HFFc6 (cell line): ENCODE measurements at places on chromosomes 4 and X.
A peak's percentile ranks its signal among the peaks of the same experiment; 100 is the strongest.

GRCh38 chr4:67275179-67275750, 270.0 kb downstream of the CENPC start:
- no peak for DNase-seq

DNA sequence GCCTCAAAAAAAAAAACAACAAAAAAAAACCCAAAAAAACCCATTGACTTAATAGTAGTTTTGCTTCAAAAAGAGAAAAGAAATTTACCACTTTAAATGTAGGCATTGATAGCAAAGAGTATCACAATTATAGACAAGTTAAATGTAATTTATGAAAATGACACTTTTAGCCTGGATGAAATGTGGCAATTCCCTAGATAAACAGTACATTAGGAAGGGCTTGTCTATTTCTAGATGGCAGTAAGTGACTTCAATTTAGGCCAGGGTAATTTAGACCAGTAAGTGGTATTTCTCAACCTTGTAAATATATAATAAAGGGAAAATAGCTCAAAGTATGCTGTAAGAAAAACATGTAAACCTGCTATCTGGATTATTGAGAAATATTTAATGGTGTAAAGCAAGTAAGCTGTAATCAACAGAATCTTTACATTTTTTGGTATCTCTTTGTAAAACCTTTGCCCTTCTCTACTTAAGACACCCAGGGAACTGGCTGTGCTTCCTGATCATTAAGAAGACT, 103.7 kb upstream of the RAPGEF2 start:
- DNase-seq: no peak

DNA sequence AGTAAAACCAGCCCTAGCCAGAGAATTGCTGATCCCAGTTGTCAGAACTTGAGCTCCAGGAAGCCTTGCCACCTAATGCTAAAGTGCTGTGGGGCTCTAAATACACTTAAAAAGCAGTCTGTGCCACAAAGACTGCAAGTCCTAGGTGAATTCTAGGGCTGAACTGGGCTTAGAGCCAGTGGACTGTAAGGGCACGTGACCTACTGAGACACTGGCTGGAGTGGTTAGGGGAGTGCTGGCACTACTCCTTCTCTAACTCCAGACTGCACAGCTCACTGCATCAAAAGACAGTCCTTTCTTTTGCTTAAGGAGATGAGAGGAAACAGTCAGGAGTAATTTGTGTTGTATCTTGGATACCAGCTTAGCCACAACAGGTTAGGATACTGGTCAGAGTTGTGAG, 1240.2 kb downstream of the FAM133A start:
- DNase-seq: no peak

GRCh38 chr4:61571761-61572559, 371.8 kb downstream of the ADGRL3 start:
- DNase-seq: no peak

DNA sequence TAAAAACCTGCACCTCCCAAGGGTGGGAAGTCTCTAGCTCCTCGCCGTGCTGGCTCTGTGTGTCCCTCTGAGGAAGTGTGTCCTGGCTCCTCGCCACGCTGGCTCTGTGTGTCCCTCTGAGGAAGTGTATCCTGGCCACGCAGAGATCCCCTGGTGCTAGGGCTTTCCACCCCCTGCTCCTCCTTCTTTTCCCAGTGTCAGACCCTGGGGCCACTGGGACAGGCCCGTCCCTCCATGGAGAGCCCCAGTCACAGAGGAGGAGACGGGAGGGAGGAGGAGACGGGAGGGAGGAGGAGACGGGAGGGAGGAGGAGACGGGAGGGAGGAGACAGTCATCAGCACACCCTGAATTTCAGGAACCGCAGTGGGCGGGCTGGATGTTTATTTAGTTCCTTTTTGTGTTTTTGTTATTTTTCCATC, 53.8 kb upstream of the HGFAC start:
- peak; percentile 35 for DNase-seq

GRCh38 chr4:85557016-85557901, 82.3 kb downstream of the ARHGAP24 start:
- no peak for DNase-seq

- peak; percentile 83 for DNase-seq
Observed at GRCh38 chr4:141058591-141059512, 74.4 kb downstream of the RNF150 start.
